ENCODE measurements at places on chromosomes 12 and 14. TPM values are rescaled to one million over a fixed set of nuclear protein-coding genes. Genes with fewer than 3 reads are reported as not detected.

The CPNE6 gene
- total RNA-seq = not detected

The AMDHD1 gene
- total RNA-seq = 0.88 TPM

The SMIM41 gene
- 0.31 TPM for total RNA-seq

The DEGS2 gene
- total RNA-seq = 0.42 TPM

The TSHR gene
- total RNA-seq = not detected

The CCDC177 gene
- not detected for total RNA-seq

The BMAL2 gene
- total RNA-seq = 0.85 TPM

The STAT6 gene
- total RNA-seq = 84.4 TPM

The STAB2 gene
- 0.06 TPM for total RNA-seq

The AEBP2 gene
- 34.9 TPM for total RNA-seq

The RNF212B gene
- total RNA-seq = not detected

The KLRC2 gene
- total RNA-seq = not detected

The GLS2 gene
- total RNA-seq = 0.42 TPM

The CD9 gene
- 129 TPM for total RNA-seq

GRCh38 chr14:55074662-55075061 is 23.2 kb downstream of the MAPK1IP1L start:
- DNase-seq = no peak

- DNase-seq = no peak
Observed at GRCh38 chr12:130818272-130818634, 20.8 kb downstream of the STX2 start.

DNA sequence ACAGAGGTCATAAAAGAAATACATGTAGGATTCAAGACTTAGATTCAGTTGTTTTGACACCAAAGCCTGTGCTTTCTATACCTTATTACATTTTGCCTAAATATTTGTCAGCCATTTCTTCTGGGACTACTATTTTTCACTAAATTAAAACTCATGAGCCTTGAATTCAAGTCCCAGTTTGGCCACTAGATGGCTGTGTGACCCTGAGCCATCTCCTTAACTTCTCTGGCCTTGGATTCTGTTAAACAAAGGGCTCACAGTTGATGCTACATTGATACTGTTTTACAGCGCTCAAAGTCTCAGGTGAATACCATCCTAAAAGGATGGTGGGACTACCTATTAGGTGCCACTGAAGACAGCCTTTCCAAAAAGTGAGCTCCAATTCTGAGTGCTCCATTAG is 39.6 kb upstream of the CCDC198 start:
- no peak for DNase-seq

- DNase-seq = no peak
Observed at GRCh38 chr12:71967211-71967610, 28.6 kb downstream of the TPH2 start.

DNA sequence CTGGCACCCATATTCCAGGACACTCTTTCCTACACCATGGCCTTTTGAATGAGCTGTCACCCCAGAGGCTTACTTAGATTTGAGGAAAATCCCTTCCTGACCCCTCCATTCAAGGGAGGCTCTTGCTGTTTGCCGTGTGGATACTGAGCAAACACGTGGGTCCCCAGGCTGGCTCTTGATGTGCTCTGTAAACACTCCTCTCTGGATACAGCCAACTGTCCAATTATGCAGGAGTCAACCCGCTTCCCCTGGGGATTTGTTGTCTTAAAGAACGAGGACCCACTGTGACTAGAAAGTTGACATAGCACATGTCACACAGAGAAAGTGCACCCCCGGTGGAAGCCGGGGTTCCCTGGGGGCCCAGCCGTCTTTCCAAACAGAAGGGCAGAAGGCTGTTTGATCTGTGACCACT is 75.8 kb upstream of the CEP83 start:
- DNase-seq = no peak

DNA sequence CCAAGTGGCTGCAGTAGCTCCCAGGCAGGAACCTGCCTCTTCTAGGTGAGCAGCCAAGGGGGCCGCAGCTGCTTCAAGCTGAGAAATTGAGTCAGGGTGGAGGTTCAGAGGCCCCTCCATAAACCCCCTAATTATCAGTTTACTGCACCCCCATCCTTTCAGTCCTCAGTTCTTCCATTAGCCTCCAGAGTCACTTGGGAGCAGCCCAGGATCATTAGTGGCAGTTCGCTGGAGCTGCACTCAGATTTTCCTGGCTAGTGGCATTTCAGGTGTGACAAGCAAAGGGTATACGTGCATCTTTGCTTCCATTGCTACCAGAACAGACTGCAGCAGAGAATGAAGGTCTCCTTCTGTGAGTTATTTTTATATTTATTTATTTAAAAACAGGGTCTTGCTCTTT is 358.7 kb downstream of the FUT8 start:
- DNase-seq = no peak

- DNase-seq = no peak
Observed at GRCh38 chr14:70822530-70823185, 13.3 kb upstream of the MAP3K9 start.

GRCh38 chr14:95046711-95047681 is 110.3 kb downstream of the DICER1 start:
- DNase-seq = no peak

DNA sequence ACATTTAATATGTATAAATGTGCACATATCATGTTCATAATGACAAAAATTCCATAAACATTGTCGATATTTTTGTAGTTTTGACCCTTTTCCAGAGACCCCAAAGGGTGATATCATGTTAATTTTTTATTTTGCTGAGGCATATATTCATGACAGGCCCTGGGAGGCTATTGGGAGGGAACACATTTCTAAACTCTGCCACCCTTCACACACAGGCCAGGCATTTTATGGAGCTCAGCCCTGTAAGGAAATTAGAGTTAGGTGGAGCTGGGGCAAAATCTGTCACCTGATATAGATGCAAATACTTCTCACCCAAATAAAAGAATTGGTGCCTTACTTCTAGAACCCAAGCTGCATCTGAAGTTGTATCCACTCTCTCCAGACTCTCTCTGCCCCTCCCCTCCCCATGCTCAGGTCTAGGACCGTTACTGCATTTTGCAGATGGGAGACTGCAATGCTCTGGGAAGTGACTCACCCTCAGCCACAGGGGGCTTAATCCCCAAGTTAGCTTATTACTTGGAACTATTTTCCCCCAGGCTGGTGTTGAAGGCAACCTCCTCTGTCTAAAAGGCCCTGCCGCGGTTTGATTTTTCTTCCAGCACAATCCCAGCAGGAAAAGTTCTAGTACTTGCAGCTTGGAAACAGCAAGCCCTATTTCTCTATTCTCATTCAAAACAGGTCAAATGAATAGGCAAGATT is 238.9 kb downstream of the EMP1 start:
- no peak for DNase-seq

- no peak for DNase-seq
Observed at GRCh38 chr12:64612843-64613242, 2.5 kb downstream of the RASSF3 start.

GRCh38 chr14:77459072-77459723 is 1.3 kb downstream of the AHSA1 start:
- no peak for DNase-seq

- no peak for DNase-seq
Observed at GRCh38 chr12:45587877-45588533, 141.5 kb upstream of the ARID2 start.

DNA sequence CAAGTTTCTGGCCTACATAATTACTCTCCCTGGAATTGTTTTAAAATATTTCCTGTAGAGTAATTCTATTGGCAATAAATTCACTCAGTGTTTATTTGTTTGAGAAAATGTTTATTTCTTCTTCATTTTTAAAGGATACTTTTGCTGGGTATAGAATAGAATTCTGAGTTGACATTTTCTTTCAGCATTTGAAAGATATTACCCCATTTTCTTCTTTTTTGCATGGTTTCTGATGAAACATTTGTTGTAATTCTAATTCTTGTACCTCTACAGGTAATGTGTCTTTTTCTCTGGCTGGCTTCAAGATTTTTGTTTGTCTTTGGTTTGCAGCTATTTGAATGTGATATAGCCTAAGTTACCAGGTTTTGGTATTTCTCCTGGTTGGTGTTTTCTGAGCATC is 25.1 kb upstream of the ATF7IP start:
- DNase-seq = no peak

DNA sequence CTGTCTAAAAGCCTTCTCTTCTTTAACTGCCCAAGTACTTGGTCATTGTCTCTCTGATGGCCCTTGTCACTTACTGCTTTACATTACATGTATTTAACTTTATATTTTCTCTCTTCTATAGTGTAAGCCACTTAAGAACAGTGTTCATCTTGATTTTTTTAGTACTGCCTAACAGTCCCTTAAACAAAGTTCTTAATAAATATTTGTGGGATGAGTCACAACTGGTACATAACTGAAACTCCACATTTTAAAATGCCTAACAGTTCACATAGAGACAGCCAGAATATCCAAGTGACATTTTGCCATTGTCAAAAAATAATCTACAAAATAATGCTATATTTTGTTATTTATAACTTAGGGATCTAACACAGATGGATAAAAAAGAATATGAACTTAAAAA is 146.6 kb downstream of the STXBP6 start:
- no peak for DNase-seq

DNA sequence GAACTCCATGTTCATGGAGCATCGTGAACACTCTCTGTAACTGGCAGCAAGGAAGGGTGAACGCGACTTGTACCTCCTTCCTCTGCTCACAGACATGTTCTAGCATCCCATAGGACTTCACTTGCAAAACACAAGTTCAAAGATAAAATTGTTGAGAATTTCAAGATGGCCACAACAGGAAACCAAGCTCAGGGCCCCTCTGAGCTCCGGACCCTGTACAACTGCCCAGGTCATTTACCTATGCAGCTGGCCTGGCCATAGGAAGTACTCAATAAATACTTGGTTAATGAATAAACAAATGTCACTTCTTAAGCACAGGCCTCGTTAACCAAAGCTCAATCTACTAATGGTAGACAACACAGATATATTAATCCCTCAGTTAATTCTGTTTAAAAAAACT is 11.7 kb upstream of the PPP4R4 start:
- DNase-seq = no peak

DNA sequence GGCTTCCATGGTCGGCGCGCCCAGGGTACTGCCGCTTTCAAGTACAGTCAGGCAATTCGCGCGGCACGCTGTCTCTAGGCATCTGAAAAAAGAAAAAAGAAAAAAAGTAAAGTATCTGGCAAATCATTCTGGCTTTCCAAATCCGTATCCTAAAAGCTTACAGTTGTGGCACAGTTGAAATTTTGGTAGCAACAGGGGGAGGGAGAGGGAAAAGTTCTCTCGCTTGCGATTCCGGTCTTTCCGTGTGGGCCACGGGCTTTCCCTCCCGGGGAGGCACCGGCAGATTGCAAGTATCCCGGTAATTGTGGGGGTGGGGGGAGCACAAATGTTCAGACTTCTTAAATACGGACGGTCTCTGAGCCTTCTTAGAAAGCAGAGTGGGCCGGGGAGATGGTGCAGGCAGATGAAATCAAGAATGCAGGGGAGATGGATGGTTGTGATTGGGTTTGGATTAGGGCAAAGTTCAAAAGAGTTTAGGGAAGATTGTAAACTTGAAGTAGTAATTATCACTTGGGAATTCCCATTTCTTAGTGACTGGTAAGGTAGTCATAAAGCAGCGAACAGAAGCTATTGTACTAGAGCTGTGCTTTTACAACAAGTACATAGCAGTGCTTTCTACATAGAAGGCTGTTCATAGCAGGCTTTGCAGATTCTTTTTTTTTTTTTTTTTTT is 1.2 kb downstream of the SOCS2 start:
- peak; percentile 51 for DNase-seq

- no peak for DNase-seq
Observed at GRCh38 chr12:52306731-52307130, 14.5 kb downstream of the KRT83 start.

DNA sequence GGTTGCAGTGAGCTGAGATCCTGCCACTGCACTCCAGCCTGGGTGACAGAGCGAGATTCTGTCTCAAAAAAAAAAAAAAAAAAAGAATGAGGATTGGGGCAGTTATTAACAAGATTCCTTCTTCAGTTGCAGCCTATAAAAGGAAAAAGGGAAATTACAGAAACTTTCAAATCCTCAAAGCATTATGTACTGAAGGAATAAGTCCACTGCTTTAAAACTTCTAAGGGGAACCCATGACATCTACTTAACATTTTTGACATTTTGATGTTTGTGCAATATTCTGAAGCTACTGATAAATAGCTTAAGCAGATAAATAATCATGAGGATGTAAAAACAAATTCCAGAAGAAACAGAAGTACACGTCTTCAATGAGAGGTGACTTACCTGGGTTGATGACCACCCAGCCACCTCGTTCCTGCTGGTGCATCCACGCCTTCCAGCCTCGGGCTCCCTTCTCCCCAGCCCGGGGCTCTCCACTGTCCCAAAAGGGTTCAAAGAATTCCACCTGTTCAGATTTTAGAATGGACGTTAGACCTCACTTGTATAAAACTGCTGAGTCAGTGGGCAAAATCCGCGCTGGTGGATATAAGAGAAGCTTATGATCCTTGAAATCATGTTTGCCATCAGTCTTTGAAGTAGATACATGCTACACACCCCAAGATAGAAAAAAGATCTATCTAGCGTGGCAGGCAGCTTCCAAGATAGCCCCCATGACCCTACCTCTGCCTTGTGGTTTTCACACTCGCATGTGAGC is 33.7 kb downstream of the NRDE2 start:
- DNase-seq = no peak

GRCh38 chr12:103745962-103746361 is 95.1 kb downstream of the NT5DC3 start:
- DNase-seq = no peak

- no peak for DNase-seq
Observed at GRCh38 chr12:46459861-46460545, 87.4 kb upstream of the SLC38A2 start.

- DNase-seq = no peak
Observed at GRCh38 chr14:69982886-69983285, 103.7 kb downstream of the SMOC1 start.

DNA sequence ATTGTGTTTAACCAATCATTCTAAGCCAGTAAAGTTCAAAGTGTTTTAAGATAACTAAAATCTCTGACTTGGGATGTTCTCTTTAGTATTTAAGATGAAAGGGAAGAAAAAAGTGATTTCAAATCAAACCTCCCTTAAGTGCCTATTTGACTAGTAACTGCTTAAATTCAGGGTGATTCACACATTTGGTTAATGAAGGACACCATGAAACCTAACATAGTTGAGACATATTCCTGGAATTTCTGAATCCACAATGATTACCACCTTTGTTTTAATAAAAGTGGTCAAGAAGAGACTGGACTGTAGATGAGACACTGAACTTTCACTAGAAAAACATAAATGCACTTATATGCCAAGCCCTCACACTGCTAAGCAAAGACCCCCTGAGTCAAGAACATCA is 138.7 kb downstream of the MED13L start:
- no peak for DNase-seq

DNA sequence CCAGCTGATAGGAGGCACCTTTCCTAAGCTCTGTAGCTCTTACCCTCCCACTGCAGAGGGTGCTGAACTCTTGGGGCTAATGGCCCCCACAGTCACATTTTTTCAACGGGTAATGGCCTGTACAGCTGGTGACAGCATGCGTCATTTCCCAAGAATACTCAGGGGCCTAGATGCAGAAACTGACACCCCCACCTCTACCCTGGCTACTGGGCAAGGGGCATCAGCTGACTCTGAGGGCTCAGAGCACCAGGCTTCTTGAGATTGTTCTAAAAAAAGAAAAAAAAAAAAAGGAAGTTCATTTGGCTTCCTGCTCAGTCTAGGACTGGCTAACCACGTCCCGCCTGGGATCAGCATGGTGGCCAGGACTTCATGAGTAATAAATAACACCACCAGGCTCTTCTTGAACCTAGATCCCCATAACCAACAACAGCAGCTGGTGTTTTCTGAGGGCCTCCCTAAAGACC is 35.2 kb downstream of the ZFP36L1 start:
- DNase-seq = peak; percentile 72

GRCh38 chr12:88958946-88959345 is 378.7 kb upstream of the KITLG start:
- no peak for DNase-seq

- DNase-seq = no peak
Observed at GRCh38 chr12:52082669-52082987, 3.1 kb downstream of the SMIM41 start.
